Esophagus muscularis mucosa (tissue), 4 donors: ENCODE measurements at places on chromosomes 11 and 22. TPM values are rescaled to one million over a fixed set of nuclear protein-coding genes. Genes with fewer than 3 reads are reported as not detected.
A peak's percentile ranks its signal among the peaks of the same experiment; 100 is the strongest.

- H3K27ac ChIP-seq = no peak overlapping the region
- DNase-seq = no peak
- peaks cover 52% of the 10 kb centered on the region for H3K4me1 ChIP-seq
- no peak overlapping the region for H3K4me3 ChIP-seq
- peaks cover 30% of the 10 kb centered on the region for H3K27me3 ChIP-seq
Observed at GRCh38 chr11:46336563-46337180, 10.6 kb upstream of the DGKZ start.

GRCh38 chr22:26892166-26893041 is 235.0 kb downstream of the MIAT start:
- DNase-seq = peak; percentile 92
- peak overlapping the region; percentile 79 for H3K27ac ChIP-seq
- H3K4me3 ChIP-seq = no peak overlapping the region
- H3K36me3 ChIP-seq = no peaks in the 10 kb centered on the region
- H3K4me1 ChIP-seq = peaks cover 48% of the 10 kb centered on the region

DNA sequence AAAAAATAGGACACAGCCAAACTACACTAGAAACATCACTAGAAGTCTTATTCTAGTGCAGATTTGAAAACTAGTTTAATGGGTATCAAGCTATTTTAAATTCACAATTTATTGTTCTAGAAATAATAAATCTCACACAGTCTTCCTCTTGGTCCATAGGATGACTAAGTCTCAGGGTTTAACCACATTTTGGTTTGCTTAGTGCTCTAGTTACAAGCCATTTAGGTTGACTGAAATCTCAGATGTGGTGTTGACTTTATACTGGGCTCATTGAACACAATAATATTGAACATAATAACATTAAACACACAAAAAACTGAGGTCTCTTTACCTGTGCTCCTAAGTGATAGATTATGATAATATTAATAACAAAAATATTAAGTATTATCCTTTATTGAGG is 760.3 kb upstream of the CCDC179 start:
- no peaks in the 10 kb centered on the region for H3K4me1 ChIP-seq
- DNase-seq = no peak
- H3K27me3 ChIP-seq = no peaks in the 10 kb centered on the region
- no peak overlapping the region for H3K27ac ChIP-seq

DNA sequence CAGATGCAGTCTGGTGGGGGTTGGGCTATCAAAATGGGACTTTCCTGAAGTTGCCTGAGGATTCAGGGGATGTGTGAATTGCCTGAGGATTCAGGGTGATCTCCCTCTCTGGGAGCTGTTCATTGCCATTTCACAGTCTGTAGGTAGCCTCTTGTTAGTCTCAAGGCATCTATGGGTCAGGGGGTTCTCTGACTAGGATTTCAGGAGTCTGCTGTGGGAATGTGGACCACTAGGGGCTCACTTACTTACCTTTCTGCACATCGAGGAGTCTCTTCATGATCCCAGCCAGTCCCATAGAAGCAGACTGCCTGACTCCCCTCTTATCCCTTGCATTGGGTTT is 54.0 kb downstream of the KCNQ1OT1 start:
- H3K4me1 ChIP-seq = no peaks in the 10 kb centered on the region
- no peak for DNase-seq
- H3K4me3 ChIP-seq = no peak overlapping the region
- no peaks in the 10 kb centered on the region for H3K36me3 ChIP-seq
- H3K27me3 ChIP-seq = no peaks in the 10 kb centered on the region

- H3K36me3 ChIP-seq = no peaks in the 10 kb centered on the region
- peak overlapping the region; percentile 97 for H3K27ac ChIP-seq
- H3K4me3 ChIP-seq = peak overlapping the region; percentile 97
- no peaks in the 10 kb centered on the region for H3K27me3 ChIP-seq
- peaks cover 10% of the 10 kb centered on the region for H3K4me1 ChIP-seq
Observed at GRCh38 chr11:32893343-32894148, 935 bp downstream of the QSER1 start.

- no peak for DNase-seq
- H3K36me3 ChIP-seq = no peaks in the 10 kb centered on the region
- no peak overlapping the region for H3K27ac ChIP-seq
- H3K4me1 ChIP-seq = no peaks in the 10 kb centered on the region
Observed at GRCh38 chr22:37473437-37473946, 12.7 kb downstream of the MFNG start.

DNA sequence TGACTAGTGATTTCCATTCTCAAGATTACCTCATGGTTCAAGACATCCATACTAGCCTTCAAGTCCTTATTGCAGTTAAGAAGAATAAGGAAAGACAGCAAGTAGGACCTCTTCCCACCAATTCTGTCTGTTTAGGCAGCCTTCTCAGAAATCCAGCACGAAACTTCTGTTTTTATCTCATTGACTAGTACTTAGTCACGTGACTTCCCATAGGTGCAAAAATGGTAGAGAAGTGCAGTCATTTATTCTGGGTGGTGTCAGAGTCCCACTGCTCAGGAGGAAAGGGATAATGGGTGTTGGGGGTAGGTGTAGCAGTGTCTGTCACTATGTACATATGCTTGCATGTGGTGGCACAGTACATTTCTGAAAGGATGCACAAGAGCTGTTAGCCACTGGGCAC is 57.7 kb upstream of the SORL1-AS1 start:
- H3K36me3 ChIP-seq = peaks cover 14% of the 10 kb centered on the region
- H3K4me1 ChIP-seq = no peaks in the 10 kb centered on the region
- DNase-seq = no peak
- no peaks in the 10 kb centered on the region for H3K27me3 ChIP-seq
- H3K4me3 ChIP-seq = no peak overlapping the region

DNA sequence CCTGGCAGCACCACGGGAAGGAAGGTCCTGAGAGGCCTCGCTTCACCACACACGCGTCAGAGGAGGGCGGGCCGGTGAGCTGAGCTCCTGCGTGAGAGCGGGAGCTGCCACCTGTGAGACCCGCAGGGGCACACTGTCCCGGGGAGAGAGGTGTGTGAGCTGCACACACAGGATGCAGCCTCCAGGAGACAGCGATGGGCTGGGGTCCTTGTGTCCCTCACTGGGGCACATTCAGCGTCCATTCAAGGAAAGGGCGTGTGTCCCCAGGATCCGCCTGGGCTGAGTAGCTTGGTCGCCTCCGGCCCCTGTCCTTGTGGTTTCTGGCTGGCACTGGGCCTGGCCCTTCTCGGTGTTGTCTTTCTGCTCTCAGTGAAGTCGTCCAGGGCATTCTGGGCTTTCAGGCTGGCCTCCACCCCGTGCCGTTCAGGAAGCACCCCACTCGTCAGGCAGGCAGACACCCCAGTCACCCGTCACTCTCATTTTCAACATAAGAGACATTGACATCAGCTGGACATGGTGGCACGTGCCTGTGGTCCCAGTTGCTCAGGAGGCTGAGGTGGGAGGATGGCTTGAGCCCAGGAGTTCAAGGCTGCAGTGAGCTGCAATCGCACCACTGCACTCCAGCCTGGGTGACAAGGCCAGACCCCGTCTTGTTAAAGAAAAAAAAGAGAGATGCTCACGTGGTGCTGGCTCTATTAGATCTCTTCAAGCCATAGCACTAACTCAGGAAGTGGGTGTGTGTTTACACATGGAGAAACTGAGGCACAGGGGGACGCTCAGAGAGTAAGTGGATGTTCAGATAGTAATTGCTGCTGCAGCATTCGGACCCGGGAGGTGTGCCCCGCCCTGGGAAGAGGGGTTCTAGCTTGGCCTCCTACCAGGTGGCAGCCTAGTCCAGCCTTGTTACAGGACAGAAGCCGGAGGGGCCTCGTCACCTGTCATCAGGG is 1081.6 kb downstream of the BRD1 start:
- H3K36me3 ChIP-seq = no peaks in the 10 kb centered on the region
- no peak overlapping the region for H3K27ac ChIP-seq

DNA sequence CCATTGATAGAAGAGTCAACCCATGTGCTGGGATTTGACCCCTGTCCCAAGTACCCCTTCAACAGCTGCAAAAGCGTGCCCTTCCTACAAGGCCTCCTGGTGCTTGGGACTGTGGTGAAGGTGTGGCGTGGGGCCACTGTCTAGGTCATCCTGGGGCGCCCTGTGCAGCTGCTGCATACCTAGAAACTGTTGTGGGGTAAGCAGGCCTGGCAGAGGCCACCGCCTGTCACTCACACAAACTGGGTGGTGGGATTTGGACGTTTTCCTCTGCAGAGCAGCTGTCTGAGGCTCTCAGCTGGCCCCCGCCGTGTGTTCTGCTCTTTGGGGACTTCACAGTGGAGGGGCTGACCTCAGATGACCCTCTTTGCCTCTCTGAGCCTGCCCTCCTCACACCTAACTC is 69.7 kb downstream of the SCN3B start:
- H3K27ac ChIP-seq = no peak overlapping the region
- H3K4me1 ChIP-seq = peaks cover 8% of the 10 kb centered on the region
- no peak overlapping the region for H3K4me3 ChIP-seq

DNA sequence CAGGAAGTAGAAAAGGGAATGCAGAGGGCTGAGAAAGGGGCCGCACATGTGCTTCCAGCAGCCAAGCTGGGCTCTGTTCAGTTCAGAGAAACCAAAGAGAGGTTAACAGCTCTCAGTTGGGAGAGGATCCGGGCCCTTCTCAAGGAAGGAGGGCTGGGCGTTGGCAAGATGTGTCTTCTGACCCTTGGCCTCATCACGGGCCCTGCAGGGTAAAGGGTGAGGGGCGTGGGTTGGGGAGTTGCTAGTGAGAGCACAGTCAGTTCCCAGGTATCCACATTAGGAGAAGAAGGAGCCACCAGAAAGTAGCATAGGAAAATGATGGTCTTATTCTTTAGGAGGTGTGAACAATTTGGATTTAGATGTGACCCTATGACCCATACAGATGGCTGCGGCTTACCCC is 73.0 kb downstream of the OSBP2 start:
- H3K4me3 ChIP-seq = no peak overlapping the region
- no peaks in the 10 kb centered on the region for H3K36me3 ChIP-seq
- DNase-seq = no peak
- no peak overlapping the region for H3K27ac ChIP-seq

- DNase-seq = no peak
- no peak overlapping the region for H3K4me3 ChIP-seq
- no peak overlapping the region for H3K27ac ChIP-seq
- H3K36me3 ChIP-seq = no peaks in the 10 kb centered on the region
Observed at GRCh38 chr22:23401111-23401909, 178.8 kb downstream of the IGLL1 start.

DNA sequence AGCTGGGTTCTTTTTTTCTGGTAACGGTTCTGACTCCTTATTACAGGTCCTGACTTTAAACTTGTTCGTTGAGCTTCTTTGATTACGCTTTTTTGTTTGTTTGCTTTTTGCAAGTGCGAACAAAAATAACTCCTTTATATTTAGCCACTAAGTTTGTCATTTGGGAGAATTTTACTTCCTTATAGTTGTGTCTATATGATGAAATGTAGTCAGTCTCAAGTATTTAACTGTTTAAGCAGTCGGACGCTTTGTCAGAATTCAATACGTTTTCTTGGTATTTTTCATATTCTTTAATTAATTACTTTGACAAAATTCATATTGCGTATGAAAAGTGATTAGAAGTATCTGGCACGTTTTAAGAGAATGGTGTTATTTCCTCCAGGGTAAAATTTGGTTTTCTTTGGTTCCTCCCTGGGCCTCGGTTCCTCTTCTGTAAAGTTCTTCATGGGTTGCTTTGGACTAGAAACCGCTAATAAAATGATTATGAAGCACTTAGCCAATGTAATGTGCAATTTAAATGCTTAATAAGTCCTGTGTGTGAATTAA is 1.3 kb downstream of the CBL start:
- no peaks in the 10 kb centered on the region for H3K27me3 ChIP-seq
- H3K27ac ChIP-seq = peak overlapping the region; percentile 96
- peak overlapping the region; percentile 62 for H3K4me3 ChIP-seq

GRCh38 chr22:39290724-39291161 is 28.7 kb downstream of the RPL3 start:
- DNase-seq = no peak
- H3K4me1 ChIP-seq = peaks cover 32% of the 10 kb centered on the region
- H3K27me3 ChIP-seq = no peaks in the 10 kb centered on the region
- peak overlapping the region; percentile 55 for H3K27ac ChIP-seq
- no peak overlapping the region for H3K4me3 ChIP-seq
- H3K36me3 ChIP-seq = no peaks in the 10 kb centered on the region

GRCh38 chr11:47863898-47864430 is 15.8 kb upstream of the NUP160 start:
- H3K36me3 ChIP-seq = no peaks in the 10 kb centered on the region
- H3K27ac ChIP-seq = no peak overlapping the region
- no peak for DNase-seq
- H3K4me3 ChIP-seq = no peak overlapping the region

DNA sequence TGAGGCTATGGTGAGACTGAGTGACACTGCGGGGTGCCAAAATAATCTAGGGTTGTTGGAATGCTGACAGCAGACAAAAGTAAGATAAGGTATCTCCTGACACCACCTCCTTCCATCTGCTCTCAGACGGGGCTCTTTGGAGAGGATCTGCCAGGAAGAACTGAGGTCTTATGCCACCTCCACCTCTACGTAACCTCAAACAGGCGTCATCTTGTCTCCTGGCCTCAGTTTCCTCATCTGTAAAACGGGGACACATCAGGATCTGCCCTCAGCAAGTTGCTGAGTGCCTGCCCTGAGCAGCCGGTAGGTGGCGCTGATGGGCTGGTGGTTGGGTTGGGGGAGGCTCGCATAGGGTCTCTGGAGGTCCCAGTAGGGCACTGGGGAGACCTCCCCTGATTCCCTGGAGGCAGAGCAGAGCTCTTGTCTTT is 1.7 kb upstream of the MYEOV start:
- H3K4me1 ChIP-seq = peaks cover 21% of the 10 kb centered on the region
- H3K27me3 ChIP-seq = no peaks in the 10 kb centered on the region
- H3K36me3 ChIP-seq = no peaks in the 10 kb centered on the region
- no peak overlapping the region for H3K4me3 ChIP-seq
- DNase-seq = no peak

- no peaks in the 10 kb centered on the region for H3K27me3 ChIP-seq
- no peak overlapping the region for H3K27ac ChIP-seq
- no peak for DNase-seq
- no peaks in the 10 kb centered on the region for H3K36me3 ChIP-seq
Observed at GRCh38 chr11:78031629-78032028, 8.6 kb upstream of the KCTD14 start.

DNA sequence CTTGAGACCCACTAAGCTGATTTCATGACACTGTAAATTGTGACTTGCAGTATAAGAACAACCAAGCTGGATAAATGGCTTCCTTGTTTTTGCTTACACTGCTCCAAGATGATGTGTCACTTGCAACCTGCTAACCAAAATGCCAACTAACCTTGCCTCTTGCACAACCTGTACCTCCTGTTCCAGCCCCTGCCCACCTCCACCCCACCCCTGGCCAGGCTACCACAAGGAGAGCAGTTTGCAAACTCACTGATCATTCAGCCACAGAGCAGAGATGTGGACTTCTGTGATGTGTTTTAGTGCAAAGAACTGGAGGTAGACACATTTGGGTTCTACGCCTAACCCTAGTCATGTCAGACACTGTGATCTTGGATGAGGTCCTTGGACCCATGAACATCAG is 4.3 kb upstream of the APOL6 start:
- no peak overlapping the region for H3K27ac ChIP-seq
- H3K4me1 ChIP-seq = peaks cover 33% of the 10 kb centered on the region
- no peaks in the 10 kb centered on the region for H3K27me3 ChIP-seq
- no peaks in the 10 kb centered on the region for H3K36me3 ChIP-seq
- no peak overlapping the region for H3K4me3 ChIP-seq

- H3K27ac ChIP-seq = no peak within 1 kb of the TSS
- H3K27me3 ChIP-seq = peaks cover 23% of the 10 kb centered on the region
- no peaks in the 10 kb centered on the region for H3K36me3 ChIP-seq
- peak within 1 kb of the TSS; percentile 47 for H3K4me3 ChIP-seq
- H3K4me1 ChIP-seq = peaks cover 26% of the 10 kb centered on the region
Observed at GRCh38 chr11:66291706-66292542, at the start of gene TMEM151A. Gene TMEM151A, plus strand, starts transcription at chr11:66291894. Its CDS starts 120 bp downstream, at chr11:66292014.

Gene MRGPRE
- 0.46 TPM for total RNA-seq

Gene FOXRED1
- total RNA-seq = 10.9 TPM

Gene SLC5A12
- not detected for total RNA-seq

Gene XKR3
- total RNA-seq = not detected
